ENCODE measurements at places on chromosomes 16 and 17. TPM values are rescaled to one million over a fixed set of nuclear protein-coding genes. Genes with fewer than 3 reads are reported as not detected.

GRCh38 chr16:4583906-4584305, 27.8 kb downstream of the C16orf96 start:
- no peak for DNase-seq

DNA sequence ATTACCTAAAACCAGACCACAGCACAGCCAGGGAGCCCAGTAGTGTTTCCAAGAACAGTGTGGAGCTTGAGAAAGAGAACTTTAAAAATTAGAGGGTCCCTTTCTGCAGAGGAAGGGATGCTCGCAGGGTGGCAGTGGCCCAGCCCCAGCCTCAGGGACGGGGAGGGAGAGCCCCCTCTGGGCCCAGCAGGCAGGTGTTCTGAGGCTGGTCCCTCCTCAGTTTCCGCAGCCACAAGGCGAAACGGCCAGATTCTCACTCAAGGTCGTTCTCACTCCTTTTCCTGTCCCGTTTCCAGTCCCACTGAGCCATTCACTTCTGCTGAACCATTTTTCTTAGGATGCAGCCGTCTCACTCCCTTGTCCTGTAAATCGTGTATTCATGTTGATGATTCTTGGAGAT, 20.0 kb downstream of the CIBAR2 start:
- DNase-seq: no peak

DNA sequence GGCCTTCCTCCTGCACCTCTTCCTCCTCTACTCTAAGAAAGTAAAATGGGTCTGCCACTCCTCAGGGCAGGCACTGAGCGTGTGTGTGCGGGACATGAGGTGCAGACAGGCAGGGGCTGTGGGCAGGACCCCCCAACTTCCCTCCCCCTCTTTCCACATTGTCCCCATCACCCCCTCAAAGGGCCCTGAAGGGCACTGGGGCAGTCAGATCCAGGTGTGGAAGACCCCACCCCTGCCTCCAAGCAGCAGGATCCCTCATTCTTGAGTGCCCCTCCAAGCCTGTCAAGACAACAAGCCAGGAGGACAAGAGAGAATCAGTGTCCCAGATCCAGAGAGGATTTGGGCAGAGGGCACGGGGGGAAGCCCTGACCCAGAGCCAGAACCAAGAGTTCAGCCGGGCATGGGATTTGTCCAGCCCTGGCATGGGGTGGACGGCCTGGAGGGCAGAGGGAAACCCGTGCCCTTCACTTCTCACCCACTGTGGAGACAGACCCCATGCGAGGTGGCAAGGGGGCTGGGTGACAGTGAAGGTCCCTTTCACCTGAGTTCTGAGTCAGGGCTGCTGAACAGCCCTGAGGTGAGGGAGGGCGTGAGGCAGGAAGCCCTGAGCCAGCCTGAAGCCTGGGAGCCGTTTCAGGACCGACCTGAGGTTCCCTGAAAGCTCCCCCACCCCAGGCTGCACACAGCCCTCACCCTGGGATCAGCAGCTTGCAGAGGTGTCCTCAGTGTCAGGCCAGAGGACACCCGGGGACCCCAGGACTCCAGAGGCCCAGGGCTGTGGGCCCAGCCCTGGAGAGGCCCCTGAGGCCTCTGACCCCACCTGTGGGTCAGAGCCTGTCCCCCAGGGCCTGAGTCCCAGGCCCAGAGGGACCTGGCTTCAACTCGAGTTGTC, 45.8 kb downstream of the USP22 start:
- DNase-seq: no peak

GRCh38 chr16:85266857-85267256, 154.6 kb upstream of the CIBAR2 start:
- DNase-seq: no peak

DNA sequence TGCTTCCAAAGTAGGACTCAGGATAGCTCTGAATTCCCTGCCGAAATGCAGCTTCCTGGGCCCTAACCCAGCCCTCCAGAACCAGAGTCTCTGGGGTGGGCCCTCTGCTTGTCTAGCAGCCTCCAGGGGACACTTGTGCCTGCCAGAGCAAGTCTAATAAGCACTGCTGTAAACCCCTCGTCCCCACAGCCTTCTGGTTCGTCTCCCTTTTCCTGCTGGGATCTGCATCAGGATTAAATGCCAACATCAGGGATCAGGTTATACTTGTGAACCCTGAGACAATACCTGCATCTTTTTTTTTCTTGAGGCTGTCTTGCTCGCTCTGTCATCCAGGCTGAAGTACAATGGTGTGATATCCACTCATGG, 282.0 kb downstream of the SEC14L1 start:
- no peak for DNase-seq

- no peak for DNase-seq
Measured at GRCh38 chr16:1749152-1750117, 21.9 kb downstream of the NME3 start.

DNA sequence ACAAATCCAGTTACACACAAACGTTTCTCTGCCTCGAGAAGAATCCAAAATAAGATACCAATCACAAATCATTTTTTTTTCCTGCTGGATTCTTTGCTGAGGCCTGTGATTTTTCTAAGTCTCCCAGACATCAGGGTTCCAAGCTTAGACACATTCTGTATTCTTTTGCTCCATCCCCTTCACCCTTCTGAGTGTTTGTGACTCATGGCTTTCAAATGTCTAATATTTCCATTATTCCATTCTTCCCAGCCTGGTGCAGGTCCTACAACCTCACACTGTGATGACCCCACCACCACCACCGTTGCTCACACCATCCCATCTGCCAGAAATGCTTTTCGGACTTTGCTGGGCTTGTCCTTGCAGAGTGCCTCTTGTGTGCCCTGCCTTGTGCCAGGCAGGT, 480.1 kb downstream of the SOX9 start:
- DNase-seq: no peak

DNA sequence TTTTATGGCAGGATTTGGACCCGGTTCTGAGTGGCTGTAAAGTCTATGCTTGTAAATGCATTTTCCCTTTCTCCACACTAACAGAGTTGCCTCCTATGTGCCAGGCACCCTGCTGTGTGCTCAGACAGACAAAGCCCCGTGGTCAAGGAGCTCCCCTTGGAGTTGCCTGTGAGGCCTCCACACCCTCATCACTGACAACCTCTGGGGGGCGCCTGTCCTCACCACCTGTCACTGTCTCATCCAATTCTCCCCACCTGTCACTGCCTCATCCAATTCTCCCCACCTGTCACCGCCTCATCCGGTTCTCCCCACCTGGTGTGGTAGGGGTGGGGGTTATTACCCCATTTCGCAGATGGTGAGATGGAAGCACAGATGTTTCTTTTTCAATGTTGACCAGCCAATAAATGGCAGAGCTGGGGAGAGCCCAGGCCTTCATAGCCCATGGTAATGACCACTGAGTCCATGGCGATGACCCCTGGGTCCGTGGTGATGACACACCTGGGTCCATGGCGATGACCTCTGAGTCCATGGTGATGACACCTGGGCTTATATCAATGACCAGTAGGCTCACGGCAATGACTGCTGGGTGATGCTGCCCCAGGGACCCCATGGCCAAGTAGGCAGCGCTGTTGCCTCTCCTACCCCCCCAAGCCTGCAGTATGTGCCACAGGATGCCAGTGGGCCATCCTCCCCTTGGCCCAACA, 150.1 kb downstream of the IRF8 start:
- no peak for DNase-seq

DNA sequence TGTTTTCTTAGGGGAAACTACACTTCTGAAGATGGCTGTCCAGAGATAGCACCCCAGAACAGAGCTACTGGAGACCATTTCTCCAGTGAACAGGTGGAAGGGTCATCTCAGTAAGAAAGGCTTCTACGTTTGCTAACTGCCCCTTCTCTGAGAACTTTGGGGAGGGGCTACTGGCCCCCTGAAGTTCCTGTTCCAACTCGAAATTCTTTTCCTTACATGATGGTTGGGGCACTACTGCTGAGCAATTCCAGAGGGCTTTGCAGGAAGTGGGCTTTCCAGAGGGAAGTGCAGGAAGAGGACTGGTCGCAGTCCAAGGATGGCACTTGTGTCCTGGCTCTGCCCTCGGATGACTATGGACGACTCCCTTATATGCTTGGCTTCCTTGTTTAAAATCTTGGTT, 31.2 kb downstream of the TOM1L2 start:
- DNase-seq: no peak

DNA sequence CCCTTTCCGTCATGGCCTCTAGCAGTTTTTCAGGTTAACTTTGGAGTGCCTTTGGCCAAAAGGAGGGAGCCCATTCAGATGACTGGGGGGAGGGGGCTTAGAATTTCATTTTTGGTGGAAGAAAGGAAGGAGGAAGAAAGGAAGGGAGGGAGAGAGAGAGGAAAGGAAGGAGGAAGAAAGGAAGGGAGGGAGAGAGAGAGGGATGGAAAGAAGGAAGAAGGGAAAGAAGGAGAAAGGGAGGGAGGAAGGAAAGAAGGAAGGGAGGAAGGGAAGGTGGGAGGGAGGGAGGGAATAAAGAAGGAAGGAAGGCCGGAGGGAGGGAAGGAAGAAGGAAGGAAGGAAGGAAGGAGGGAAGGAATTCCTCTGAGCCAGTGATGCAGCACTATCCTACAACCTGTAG, 25.7 kb downstream of the MMP15 start:
- DNase-seq: no peak

GRCh38 chr16:20001856-20002707, 71.6 kb downstream of the GPR139 start:
- DNase-seq: no peak

DNA sequence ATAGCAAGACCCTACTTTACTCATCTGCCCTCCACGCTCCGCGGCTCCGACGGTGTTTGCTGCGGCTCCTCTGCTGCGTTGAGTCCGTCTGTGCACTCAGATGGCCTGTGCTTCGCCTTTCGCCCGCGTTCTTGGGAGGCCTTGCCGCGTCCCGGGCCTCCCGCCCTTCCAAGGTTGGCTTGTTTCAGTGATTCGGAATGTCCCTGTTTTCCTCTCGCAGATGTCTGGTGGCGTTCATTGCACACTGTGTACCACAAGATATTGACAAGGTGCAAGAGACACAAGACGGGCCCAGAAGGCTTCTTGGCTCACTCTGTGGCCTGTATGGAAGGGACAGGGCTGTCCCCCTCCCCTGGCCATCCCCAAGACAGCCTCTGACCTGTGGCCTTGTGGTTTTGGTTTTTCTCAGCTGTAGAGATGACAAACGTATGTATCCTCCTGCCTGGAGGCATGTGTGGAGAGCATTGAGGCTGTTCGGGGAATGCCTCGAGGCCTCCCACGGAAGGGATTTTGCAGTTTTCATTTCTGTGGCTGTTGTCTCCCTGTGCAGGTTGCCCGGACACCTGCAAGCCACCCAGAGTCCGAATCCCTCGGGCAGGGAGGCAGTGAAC, 15.4 kb downstream of the MGRN1 start:
- DNase-seq: no peak

GRCh38 chr17:60579090-60579489, 20.9 kb upstream of the PPM1D start:
- no peak for DNase-seq

DNA sequence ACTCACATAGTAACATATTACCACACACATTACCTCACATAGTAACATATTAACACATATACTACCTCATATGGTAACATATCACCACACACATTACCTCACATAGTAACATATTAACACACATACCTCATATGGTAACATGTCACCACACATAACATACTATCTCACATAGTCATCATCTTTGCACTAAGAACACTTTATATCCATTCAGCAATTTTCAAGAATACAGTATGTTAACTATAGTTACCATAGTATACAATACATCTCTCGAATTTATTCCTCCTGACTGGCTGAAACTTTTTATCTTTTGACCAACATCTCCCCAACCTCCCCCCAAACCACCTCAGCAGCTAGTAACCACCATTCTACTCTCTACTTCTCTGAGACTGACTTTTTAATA, 7.6 kb downstream of the NUDT7 start:
- no peak for DNase-seq

DNA sequence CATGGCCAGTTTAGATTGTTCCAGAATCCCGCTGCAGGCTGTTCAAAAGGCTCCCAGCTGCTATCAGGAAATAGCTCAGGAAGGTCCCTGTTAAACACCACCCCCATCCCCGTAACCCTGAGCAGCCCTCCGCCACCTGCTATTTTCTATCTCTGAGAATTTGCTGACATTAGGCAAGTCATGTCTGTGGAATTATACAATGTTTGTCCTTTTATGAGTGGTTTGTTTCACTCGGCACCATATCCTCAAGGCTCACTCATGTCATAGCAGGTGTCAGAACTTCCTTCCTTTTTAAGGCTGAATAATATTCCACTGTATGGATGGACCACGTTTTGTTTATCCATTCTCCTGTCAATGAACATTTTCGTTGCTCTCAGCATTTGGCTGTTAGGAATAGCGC, 164.3 kb upstream of the FOXF1 start:
- no peak for DNase-seq

GRCh38 chr17:74830861-74831260, 28.8 kb downstream of the GRIN2C start:
- no peak for DNase-seq

- no peak for DNase-seq
Measured at GRCh38 chr16:1579214-1579613, 32.7 kb downstream of the IFT140 start.

GRCh38 chr17:45318561-45319230, 1.9 kb upstream of the MAP3K14 start:
- DNase-seq: no peak

DNA sequence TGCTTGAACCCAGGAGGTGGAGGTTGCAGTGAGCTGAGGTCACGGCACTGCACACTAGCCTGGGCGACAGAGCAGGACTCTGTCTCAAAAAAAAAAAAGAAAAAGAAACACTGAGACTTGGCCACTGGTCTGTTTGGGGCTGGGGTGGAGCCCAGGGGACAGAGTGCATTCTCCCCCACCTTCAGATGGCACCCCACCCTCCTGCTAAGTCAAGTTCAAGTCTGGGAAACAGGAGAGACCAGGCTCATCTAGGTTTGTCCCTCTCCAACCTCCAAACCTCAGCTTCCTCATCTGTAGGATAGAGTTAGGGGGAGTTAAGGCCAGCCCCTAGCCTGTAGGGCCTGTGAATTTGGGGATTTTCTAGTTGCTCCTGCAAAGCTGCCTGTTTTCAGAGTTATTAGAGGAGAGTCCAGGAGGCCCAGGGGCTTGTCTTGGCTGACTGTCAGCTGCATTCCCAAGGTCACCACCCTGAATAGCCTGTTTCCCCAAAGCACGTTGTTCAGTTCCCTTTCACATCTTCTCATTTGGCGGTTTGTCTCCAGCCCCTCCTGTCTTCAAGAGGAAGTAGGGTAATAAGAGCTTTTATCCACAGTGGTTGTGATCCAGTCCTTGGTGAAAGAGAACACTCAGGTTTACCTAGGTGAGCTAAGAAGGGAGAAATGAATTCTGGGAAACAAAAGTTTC, 2.2 kb downstream of the MT3 start:
- no peak for DNase-seq

DNA sequence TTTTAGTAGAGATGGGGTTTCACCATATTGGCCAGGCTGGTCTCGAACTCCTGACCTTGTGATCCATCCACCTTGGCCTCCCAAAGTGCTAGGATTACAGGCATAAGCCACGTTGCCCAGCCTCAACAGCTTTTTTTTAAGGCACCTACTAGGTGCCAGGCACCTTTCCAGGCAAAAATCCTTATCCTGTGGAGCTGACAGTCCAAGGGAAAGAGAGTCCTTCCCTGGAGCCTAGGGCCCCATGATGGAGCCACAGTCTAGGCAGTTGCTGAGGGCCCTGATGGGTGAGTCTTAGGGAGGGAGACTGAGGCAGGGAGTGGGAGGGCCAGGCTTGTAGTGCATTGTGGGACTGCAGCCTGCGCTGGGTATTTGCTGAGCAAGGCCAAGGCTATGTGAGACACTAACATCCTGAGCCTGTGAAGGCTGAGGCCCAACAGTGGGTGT, 79.6 kb upstream of the TOB1 start:
- no peak for DNase-seq

The RAC3 gene
- 15.4 TPM for total RNA-seq

The CES5A gene
- 0.60 TPM for total RNA-seq

The TNP2 gene
- not detected for total RNA-seq

The TNFAIP1 gene
- 75.7 TPM for total RNA-seq

The PRAC1 gene
- not detected for total RNA-seq

The TP53TG3 gene
- not detected for total RNA-seq

The HOXB5 gene
- total RNA-seq: 0.80 TPM

The ACE gene
- total RNA-seq: 6.1 TPM

The SCNN1B gene
- total RNA-seq: 73.6 TPM

All from suprapubic skin (tissue), 4 donors.